ENCODE measurements at places on chromosomes 1 and 21.

DNA sequence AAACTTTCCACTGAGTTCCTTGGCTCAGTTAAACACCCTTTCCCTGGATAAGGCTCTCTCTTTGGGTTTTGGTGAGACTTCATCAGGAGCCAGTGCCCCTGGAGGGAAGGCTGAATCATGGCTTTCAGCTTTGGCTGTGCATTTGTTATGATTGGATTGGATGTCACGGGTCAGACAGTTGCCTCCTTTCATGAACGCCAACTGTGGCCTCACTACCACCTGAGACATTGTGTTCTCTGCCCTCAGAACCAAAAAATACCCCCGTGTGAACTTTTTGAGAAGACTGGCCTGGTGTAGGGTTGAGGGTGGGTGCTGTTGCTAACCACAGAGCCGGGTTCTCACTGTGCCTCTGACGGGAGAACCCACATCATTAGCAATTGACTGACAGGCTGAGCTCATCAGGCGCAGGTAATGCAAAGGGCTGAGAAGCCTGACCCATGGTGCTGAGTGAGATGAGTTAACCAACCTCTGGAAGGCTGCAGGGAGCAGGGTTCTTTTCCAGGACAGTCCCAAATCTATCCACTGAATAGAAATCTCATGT, 65.6 kb downstream of the HHAT start:
- no peak for DNase-seq

GRCh38 chr1:78570539-78570938, 49.7 kb upstream of the IFI44L start:
- no peak for DNase-seq

DNA sequence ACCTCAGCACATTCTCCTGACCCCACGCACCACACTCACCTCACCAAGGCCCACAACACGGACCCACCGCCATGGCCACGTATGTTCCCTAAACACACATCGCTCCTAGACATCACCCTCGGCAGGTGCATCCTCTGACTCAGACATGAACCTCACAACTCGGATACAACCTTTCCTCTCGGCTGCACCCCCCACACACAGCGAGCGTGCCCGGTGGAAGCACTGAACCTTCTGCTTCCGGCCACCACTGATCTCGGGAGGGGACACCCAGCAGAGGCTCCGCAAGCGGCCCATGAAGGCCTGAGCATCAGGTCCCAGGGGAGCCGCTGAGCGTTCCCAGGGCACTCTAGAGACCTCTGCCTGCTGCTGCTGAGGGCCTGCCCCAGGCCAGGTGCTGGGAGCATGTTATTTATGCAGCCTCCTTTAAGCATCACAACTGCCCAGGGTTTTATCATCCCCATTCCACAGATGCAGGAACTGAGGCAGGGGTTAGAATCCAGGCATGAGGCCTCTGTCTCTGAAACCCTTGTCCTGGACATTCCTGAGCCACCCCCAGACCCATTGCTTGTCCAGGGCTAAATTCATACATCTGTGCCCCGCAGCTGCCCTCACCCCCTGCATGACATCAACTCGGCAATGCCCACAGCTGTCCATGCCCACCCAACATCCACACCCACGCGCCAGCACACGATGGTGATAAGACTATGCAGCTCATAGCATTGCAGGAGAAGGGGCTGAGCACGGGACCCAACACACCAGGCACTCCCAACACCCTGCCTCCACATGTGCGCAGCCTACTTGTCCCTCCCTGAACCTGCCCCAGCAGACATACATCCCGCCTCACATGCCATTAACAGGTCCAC, 27.0 kb downstream of the SDC3 start:
- no peak for DNase-seq

GRCh38 chr1:85659174-85659573, 49.1 kb downstream of the ZNHIT6 start:
- DNase-seq: no peak

DNA sequence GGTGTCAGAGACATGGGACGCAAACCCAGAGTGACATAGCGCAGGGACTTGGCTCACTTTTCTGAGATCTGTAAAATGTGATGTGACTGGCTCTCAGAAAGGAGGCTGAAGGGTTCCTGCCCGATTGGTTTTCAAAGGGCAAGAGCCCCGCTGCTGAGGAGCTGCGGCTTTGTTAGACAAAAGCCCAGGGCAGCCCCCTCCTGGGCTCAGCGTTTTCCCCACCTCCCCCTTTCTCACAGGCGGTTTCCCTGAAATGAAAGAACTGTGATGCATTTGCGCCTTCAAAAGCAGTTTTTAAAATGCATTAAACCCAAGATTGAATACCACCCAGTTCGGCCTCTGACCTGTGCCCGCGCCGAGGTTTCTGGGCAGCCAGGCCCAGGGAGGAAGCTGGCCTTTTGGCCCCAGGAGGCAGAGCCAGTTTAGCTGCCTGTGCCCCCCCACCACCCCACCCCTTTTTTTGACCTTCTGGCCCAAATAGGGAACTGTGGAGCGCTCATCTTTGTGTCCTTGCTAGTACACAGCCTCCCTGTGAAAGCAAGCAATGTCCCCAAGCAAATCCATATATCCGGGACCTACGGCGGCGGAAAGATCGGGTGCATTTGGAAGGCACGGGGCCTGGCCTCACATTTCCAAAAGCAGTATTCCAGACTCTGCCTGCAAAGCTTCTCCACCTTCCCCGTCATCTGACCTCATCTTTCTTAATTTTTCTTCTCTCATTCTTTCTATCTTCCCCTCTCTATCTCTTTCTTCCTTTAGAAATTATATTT, 28.6 kb downstream of the CD247 start:
- DNase-seq: no peak

DNA sequence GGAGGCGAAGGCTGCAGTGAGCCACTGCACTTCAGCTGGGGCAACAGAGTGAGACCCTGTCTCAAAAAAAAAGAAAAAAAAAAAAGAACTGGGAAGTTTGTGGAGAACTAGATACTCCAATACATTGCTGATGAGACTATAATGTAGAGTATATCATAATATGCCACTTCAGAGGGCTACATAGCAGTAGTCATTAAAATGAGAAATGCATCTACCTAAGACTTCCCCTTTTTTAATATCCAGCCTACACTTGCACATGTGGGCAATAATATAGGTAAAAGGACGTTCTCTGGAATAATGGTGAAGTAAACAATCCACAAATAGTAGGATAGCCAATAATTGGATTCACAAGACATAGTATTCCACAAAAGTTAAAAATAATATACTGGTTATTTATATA, 311.0 kb downstream of the HLX start:
- DNase-seq: no peak

DNA sequence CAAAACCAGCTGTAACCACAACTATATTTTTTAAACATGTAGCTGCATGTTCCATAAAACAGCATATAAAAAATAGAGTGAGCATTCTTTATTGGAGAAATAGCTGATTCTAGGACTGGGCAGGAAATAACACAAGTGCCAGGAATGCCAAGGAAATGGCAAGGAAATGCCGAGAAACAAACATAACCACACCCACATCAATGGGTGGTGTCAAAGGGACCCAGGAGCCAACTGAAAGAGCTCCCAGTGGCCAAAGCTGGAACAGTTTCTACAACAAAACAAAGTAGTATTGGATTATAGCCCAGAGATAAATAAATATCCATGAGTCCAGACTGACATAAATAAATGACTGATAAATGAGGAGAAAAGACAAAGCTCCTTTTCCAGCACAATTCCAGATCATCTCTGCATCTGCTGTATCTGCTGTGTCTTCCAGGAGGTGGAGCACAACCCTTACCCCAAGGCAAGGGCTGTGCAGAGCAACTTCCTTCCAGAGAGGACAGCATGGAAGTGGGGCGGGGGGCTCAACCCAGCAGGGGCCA, 28.1 kb downstream of the ADARB1 start:
- no peak for DNase-seq

GRCh38 chr1:103171041-103171590, 62.8 kb upstream of the COL11A1 start:
- no peak for DNase-seq

DNA sequence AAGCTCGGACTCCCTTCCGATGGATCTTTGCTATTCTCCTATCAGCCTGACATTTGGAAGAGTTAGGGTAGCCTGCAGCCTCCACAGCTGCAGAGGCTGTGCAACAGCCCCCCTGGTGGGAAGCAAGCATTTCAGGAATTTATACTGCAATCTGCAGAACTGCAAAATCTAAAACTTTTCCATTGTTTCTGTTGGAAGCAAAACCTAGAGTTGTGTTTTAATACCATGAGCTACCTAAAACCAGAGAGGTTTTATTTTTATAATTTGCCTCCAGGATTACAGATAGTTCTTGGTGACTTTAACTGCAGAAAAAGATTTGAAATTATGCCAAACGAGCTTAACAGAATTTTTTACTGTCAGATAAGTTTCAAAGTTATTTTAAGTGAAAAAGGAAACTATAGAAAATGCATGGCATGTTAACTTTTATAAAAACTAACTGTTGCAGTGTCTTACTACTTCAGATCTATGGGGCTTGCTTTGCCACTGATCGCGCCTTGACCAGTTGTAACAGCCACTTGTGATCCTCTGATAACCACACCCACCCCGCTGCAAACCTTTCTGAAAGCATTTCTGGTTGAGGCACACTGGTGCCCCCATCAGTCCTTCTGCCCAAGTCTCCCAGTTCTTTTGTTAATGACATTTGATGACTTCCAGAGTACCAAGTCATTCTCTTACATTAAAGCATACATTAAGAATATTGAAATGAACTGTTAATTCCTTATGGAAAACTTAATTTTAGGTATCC, 64.8 kb downstream of the PRDM2 start:
- no peak for DNase-seq

DNA sequence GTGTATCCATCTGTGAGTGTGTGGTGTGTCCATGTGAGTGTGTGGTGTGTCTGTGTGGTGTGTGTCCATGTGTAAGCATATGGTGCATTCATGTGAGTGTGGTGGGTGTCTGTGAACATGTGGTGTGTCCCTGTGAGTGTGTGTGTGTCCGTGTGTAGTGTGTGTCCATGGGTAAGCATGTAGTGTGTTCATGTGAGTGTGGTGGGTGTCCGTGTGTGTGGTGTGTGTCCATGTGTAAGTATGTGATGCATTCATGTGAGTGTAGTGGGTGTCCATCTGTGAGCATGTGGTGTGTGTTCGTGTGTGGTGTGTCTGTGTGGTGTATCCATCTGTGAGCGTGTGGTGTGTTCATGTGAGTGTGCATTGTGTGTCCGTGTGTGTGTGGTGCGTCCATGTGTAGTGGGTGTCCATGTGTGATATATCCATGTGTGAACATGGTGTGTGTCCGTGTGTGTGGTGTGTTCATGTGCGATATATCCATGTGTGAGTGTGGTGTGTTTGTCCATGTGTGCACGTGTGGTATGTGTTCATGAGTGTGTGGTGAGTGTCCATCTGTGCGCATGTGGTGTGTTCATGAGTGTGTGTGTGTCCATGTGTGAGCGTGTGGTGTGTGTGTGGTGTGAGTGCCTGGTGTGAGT, 12.3 kb downstream of the SLC19A1 start:
- no peak for DNase-seq

- DNase-seq: no peak
Measured at GRCh38 chr1:81869307-81869706, 68.6 kb downstream of the ADGRL2 start.

DNA sequence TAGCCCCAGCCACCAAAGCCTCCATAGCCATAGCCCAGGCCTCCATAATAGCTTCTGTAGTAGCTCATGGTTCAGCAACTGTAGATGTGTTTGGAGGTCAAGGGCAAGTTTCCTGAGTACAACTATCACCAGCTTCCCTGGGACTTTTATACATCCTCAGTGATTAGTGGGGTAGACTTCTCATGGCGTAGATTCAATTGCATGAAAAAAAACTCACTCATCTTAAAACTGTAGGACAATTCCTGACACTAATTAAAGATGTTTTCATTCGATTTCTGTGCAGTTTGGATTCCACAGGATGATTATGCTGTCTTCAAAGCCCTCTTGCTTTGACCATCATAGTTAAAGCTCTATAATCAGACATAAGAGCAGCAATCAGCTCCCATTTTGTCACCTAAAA, at the start of gene KRTAP19-8:
Gene KRTAP19-8 (minus strand): TSS at position 101 of the 400 bp plus-strand sequence. CDS start 33 bp downstream, at position 68.
- no peak for DNase-seq

- DNase-seq: no peak
Measured at GRCh38 chr1:16921391-16922185, at the start of gene CROCC. Gene CROCC, plus strand, starts transcription at chr1:16921931. Its CDS starts 88 bp downstream, at chr1:16922019.

DNA sequence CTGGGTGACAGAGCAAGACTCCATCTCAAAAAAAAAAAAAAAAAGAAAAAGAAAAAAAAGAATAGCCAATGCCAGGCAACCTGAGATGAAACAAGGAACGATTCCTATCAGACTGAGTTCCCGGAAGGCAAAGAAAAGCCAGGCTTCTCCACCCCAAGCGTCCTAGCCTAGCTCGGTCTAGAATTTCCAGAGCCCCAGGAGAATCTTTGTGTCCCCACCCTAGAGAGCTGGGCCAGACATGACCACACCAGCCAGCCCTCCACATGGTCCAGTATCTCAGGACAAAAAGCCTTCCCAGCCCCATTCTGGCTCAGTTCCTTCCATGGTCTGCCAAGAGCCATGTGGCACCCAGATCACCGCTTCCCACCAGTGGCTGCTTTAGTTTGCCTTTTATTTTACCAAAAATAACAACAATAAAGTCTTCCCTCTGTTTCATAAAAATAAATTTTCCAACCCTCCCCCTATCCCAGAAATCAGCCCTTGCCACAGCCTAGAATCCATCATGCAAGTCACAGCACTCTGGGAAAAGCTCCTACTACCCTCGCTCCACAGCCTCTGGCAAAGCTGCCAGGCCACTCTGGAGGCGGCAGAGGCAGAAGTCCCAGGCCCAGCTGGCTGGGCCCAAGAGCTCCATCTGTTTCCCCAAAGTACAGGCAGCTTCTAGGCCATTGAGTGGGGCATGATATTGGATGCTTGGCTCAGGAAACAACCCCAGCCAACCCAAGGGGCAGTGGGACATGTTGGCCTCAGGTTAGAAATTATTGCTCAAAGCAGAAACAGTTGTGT, 3.5 kb upstream of the MKNK1 start:
- DNase-seq: no peak

- no peak for DNase-seq
Measured at GRCh38 chr1:26083208-26083607, 15.8 kb upstream of the TRIM63 start.

- DNase-seq: no peak
Measured at GRCh38 chr1:1264868-1265272, 8.8 kb downstream of the UBE2J2 start.

GRCh38 chr1:65289449-65289848, 19.9 kb upstream of the DNAJC6 start:
- no peak for DNase-seq

DNA sequence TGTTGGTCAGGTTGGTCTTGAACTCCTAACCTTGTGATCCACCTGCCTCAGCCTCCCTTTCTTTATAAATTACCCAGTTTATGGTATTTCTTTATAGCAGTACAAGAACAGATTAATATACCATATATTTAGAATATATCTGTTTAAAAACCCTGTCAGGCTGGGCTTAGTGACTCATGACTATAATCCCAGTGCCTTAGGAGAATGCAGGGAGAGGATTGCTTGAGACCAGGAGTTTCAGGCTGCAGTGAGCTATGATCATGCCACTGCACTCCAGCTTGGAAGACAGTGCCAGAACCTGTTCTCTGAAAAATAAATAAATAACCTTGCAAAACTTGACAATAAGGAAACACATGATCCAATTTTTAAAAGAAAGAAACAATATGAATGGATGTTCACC, 43.9 kb downstream of the ZNF684 start:
- DNase-seq: no peak

- no peak for DNase-seq
Measured at GRCh38 chr1:55309786-55310504, 94.8 kb upstream of the USP24 start.

- DNase-seq: no peak
Measured at GRCh38 chr1:190067592-190067991, 410.1 kb downstream of the BRINP3 start.

- no peak for DNase-seq
Measured at GRCh38 chr1:220677251-220677650, 12.9 kb upstream of the C1orf115 start.

GRCh38 chr1:7554385-7555235, 216.5 kb upstream of the VAMP3 start:
- no peak for DNase-seq

- DNase-seq: no peak
Measured at GRCh38 chr1:112808861-112809684, 93.9 kb upstream of the PPM1J start.
